ENCODE measurements at places on chromosomes 4 and X.

GRCh38 chr4:37244583-37245390 is at the start of gene NWD2:
NWD2 (plus strand) TSS chr4:37244743; CDS start chr4:37245068, 325 bp downstream.
- no peak for DNase-seq

DNA sequence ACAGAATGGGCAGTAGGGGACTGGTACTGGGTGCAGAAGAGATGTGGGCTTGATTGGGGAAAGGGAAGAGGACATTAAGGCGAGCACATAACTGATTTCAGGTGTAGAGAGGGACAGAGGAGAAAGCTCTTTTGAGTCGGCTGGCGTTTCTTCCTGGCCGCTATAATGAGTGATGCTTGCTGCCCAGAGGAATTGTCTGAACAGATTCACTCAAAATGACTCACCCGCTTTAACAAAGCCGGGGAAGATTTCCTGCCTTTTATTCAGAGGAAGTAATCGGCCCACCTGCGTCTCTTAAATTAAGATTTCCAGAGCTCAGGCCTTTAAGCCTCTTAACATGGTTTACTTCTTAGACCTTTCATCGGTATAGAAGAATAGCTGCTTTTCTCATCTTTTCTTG is 102.1 kb upstream of the AP1S2 start:
- DNase-seq = no peak

DNA sequence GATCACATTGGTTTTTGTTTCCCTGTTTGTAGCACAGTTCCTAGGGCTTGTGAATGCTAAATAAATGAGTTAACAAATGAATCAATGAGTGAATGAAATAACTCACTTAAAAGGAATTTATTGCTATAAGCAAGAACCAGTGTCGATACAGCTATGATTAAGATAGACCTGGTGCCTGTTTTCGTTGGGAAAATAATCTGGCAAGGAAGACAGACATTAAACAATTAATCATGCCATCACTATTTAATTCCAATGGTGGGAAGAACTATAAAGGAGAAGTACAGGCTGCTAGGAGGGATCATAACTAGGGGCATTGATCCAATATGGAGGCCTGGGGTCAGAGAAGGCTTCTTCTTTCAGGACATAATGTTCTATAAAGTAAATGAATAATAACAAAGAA is 4.5 kb upstream of the CBR4 start:
- DNase-seq = no peak

DNA sequence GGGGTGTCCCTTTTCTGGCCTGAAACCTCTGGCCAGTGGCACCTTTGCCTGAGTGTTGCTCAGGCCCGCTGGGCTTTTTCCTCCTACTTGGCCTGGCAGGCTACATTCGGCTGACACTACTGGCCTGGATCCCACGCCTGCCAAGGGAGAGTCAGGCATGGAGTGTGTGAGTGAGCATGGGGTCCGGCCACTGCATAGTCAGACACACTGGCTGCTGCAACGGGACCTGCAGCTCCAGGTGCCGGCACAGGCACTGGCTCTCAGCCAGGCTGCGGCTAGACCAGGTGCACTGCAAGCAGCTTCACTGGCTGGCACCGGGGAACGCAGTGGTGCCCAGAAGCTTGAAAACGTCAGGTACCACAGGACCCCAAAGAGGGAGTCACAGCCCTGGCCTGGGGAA is 434.9 kb downstream of the ARHGAP24 start:
- no peak for DNase-seq

DNA sequence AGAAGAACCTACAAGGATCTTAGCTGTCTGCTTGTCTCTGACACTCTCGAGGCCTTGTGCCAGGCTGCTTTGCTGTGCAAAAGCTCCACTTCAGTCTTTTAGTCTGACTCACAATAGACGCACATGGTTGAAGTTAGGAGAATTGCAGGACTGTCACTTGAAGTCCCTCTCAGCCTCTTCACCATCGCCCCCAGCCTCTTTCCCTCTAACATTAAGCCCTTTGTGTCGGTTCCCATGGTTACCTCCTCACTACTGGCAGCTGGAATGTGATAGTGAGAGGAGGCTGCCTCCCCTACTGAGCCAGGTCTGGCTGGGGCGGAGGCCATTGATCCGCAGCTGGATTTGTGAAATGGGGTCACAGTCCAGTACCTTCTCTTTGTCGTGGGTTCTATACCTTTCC is 201.8 kb downstream of the SOWAHB start:
- no peak for DNase-seq

GRCh38 chr4:100848841-100849240 is 331.0 kb upstream of the EMCN start:
- no peak for DNase-seq

DNA sequence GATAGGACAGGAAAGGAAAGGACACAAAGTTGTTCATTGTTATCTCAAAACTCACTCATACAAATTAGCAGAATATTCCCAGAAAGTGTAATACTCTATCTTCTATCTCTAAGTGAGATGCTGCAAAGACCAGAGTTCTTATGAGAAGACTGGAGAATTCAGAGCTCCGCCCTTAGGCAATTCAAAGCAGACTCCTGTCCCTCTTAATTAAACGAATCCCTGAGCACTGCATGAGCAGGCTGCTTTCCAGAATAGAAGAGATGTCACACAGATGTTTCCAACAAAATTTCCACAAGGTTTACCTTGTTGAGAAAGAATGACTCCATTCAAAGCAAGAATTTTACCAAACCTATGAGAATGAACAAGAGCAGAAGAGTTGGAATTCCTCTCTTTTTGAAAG is 630.8 kb upstream of the INTU start:
- no peak for DNase-seq

DNA sequence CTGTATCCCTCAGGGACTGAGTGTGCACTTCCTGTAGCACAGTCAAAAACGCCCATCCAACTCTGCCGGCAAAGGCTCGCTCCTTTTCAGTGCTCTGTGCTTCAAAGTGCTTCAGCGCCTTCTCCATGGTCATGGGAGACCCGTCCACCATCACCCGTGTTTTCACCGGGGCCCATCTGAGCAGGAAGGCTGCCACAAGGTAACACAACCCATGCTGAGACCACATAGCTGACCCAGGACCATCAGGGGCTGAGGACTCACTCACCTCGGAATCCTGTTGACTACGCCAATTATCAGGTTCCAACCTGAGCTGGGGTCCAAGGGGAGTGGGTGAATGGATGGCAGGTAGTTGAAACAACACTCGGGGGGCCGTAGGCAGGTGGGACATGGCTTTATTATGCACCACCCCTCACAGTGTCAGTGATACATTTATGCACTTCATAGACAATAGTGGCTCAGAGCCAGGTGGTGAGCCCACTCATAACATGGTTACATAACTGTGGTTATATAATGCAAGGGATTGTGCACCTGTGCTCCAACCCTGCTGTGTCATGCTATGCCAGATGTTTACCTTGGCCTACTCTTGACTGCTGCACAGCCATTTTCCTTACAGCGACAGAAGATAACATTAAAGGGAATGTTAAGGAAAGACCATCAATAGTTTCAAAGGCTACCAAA is 227.8 kb downstream of the ADGRL3 start:
- no peak for DNase-seq

DNA sequence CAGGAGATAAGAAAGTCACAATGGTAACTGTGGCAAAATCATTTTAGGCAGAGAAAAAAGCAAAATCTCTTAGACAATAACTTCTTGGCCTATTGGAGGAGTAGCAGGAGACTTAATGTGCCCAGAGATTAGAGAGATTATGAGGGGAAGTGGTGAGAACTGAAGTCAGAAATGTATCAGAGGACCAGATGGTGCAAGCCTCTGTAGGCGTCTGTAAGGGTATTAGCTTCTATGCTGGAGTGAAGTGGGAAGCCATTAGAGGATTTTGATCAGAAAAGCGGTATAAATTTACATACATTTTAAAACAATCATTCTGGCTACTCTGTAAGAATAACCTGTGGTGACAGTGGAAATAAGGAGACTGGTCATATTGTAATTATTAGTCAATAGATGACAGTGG is 236.7 kb downstream of the FAT4 start:
- DNase-seq = peak; percentile 46

- no peak for DNase-seq
These were observed 92.0 kb upstream of the STS start for GRCh38 chrX:7055386-7056137.

GRCh38 chr4:48343035-48343434 is 1.7 kb downstream of the SLAIN2 start:
- no peak for DNase-seq

DNA sequence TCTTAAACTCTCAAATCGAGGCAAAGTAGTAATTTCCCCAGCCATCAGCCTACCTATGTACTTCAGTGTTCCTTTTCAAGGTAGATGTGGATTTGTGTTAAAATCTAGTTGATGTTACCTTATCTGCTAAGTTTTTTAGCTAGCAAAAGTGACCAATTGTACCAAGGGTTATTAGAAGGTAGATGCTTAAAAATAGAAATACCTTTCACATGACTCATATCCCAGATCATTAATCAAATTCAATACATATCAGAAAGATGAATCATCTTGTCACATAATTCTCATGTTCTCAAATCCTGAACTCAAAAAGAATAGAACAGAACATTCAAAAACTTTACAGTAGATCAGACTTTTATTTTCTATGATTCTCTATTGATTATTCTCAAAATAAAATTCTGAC is 3.5 kb downstream of the ENAM start:
- DNase-seq = no peak

- no peak for DNase-seq
These were observed 27.5 kb downstream of the POU3F4 start for GRCh38 chrX:83535417-83536196.

GRCh38 chr4:41525129-41525528 is 12.8 kb upstream of the LIMCH1 start:
- no peak for DNase-seq

DNA sequence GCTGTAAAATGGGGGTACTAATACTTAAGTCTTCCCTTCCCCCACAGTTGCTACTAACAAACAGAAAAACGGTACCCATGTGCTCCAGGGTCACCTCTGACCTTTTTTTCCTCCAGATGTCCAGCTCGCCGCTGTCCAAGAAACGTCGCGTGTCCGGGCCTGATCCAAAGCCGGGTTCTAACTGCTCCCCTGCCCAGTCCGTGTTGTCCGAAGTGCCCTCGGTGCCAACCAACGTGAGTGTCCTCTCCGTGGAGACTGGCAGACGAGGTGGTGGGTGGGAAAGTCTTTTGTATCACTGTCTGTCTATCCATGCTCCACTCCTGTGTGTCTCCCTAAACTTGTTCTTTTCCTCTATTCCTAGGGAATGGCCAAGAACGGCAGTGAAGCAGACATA is 5.1 kb downstream of the UBA1 start:
- no peak for DNase-seq

- no peak for DNase-seq
These were observed 247.3 kb upstream of the DIPK2B start for GRCh38 chrX:45447995-45448394.

DNA sequence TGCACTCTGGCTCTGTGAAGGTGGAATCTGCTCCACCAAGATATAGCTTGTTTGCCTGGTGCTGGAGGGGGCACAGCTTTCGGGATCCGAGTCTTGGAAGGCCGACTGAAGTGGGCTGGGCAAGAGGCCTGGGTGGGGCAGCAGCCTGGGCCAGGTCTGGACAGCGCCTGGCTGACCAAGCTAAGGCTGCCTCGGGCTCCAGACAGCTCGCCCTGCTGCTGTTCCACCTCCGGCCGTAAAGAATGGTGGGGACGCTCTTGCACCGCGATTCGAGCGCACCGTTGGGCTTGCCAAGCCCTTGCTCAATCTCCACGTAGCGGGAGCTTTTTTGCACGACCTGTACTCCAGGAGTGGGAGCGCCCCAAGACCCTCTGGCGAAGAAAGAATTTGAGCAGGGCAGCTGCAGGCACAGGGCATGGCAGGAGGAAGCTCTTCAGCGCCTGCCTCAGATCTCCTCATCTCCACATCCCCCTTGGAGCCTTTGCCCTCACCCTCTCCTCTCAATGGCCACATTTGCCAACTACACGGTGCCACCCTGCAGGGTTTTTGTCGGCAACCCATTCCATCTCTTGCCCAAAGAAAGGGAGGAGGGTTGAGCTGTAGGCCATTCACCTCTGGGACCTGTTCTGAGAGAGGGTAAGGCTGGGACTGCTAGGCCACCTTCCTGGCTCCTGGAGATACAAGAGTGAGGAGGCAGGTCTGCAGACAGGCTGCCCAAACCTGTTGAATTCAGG is 18.9 kb downstream of the CNGA2 start:
- peak; percentile 46 for DNase-seq

DNA sequence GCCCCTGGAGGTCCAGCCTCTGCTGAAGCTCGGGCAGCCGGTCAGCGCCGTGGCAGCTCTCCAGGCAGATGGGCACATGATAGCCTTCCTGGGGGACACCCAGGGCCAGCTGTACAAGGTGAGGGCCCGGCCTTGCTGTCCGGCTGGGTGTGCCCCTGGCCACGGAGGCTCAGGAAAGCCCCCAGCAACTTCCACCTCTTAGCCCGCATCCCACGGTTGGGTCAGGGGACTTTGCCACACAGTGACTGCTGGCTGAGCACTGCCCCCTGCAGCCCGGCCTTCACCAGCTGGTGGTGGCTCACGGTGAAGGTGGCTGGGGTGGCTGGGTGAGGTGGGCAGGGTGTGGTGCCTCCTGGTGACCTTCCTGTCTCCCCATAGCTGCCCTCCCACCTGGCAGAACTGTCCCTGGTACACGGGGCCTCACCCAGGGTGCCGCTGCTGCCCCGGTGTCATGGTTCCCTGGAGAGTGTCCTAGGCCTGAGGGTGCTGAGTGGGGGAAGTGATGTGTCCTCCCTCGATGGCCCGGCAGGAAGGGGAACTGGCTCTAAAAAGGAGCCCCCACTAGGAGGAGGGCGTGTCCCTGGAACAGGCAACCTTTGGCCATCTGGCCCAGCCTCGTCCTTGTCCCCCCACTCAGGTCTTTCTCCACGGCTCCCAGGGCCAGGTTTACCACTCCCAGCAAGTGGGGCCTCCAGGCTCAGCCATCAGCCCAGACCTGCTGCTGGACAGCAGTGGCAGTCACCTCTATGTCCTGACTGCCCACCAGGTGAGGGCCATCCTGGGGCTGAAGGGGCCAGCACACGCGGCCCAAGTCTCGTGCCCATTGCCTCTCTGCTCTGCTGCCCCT is 4.5 kb downstream of the PLXNB3 start:
- no peak for DNase-seq

DNA sequence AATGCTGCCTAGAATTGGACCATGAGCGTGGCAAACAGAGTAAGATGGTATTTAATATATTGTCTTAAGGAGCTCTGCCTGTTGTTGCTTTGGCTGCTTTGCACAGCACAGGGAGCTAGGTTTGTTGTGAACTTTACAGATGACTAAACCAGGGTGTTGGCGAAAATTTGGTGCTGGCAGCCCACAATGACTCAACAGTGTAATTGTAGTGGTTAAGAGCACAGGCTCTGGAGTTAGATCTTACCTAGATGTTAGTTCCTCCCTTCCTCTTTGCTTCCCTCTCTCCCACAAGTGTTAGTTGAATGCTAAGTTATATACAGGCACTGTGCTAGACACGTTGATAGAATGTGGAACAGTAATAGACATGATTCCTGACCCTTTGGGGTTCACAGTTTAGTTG is 128.9 kb upstream of the TRPC5 start:
- no peak for DNase-seq

GRCh38 chr4:173076903-173077634 is 91.5 kb upstream of the GALNT7 start:
- DNase-seq = no peak
